Stimulated activated CD8-positive, alpha-beta memory T cell treated with anti-CD3 and anti-CD28 coated beads, Interleukin-7, amount 100 ng/mL, for 1 hour (primary cell): ENCODE measurements at places on chromosomes 16 and 17.

- DNase-seq: no peak
Observed at GRCh38 chr16:68231384-68232136, 4.4 kb downstream of the ESRP2 start.

DNA sequence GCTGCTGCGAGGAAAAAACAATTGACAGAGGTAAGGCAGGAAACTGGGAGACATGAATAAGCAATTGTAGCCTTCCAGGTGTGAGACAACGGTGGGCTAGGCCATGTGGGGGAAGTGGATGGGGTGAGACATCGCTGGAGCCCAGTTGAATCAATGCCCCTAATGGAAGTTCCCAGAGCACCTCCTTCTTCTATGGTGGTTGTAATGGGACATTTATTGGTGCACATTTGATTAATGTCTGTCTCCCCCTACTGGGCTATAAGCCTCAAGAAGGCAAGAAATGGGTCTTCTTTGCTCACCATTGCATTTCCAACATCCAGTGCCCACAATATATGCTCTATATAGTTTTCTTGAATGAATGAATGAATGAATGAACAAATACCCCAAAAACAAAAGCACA, 22.7 kb upstream of the CD300E start:
- DNase-seq: no peak

GRCh38 chr16:56343661-56344517, 81.5 kb downstream of the AMFR start:
- DNase-seq: no peak

DNA sequence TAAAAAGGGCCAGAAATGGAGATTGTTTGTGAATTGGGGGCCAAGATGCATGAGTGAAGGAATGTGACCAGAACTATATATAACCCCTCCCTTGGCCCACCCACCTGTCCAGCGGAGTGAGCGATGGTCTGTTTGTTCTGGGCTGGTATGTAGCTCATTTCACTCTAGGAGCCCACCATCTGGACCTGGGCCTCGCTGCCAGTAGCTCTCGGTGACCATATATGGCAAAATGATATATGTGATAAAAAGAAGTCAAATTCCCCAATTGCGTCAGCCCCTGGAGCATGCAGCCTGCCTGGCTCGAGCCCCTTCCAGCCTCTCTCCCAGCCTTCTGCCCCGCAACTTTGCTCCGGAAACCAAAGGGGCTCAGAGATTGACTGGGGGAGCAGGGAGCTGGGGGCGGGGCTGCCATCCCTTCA, 47.3 kb downstream of the CCDC42 start:
- DNase-seq: no peak

GRCh38 chr16:51651061-51651466, 500.0 kb upstream of the SALL1 start:
- no peak for DNase-seq

DNA sequence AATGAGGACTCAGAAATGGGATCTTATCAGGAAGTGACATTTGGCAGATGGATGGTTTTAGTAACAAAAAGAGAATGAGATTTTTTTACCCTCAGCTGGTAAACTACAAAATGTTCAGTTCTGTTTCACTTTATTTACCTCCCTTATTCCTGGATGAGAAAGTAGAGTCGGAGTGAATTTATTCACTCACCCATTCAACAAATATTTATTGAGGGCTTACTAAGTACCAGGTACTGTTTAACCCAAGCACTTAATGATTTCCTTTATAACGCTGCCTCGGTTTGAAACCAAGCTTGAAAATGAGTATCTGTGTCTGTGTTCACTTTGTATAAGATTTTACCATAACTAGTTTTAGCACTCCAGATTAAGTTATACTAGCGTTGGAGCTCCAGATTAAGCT, 38.1 kb downstream of the CDRT15 start:
- no peak for DNase-seq

DNA sequence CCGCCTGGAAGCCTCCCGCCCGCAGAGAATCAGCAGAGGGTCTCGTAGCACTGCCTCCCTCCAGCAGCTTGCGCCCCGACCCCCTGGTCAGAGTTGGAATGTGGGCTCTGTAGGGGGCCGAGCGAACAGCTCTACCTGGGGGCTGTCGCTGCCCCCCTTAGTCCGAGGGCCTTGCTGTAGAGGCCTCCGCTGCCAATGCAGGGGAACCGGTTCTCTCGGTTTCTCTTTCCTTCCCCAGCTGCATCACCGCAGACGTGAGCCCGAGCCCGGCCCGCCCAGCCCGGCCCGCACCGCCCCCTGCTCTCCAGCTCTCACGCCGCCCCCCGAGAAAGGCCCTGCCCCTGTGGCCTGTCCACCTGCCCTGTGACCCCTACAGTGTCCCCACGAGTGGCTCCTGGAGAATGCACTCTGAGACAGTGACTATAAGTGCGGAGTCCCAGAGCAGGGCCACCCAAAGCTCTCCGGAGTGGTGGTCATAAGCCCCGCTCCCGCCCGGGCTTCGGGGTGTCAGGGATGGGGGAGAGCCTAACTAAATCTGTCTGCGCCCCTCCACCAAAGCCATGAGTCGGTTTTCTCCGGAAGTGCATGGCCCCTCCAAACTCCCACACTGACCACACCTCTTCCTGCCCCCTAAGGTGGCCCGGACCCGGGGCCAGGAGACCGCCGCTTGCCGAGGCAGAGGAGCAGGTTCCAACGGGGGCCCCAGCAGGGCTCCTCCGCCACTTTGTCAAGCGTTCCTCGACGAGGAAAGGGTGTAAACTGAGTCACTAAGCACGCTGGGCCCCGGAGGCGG, 1.7 kb downstream of the ARHGAP27 start:
- DNase-seq: no peak

- DNase-seq: no peak
Observed at GRCh38 chr17:10814075-10814474, 10.2 kb upstream of the TMEM238L start.

DNA sequence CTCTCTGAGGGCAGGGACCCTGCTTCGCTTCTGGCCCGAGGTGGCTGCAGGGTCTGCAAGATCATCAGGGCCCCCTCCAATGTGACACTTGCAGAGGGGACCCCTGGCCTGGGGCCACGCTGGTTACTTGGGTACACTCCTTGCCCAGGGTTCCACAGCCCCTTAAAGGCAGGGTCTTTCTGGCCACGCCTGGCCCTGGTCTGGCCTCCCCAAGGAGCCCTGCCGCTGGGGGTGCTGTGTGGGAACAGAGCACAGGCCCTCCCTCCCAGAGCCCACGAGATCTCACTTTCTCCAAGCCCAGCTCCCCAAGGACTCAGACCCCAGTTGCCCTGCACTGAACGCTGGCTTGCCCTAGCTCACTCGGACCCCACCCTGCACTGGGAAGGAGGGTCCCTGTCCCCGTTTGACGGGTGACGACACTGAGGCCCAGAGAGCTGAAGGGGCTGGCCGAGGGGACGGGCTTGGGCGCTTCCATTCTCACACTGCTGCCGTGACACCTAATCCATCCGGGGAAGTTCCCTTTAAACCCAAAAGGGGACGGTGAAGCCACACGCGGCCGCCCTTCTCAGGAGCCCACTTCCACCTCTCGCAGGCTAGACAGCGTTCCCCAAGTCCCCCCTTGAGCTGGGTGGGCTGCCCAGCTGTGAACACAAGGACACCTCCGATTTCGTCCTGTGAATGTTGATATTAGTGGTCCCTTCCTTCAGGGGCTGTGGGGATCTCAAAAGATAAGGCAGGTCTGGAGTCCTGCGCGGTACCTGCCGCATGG, 26.9 kb upstream of the OSGIN1 start:
- no peak for DNase-seq

DNA sequence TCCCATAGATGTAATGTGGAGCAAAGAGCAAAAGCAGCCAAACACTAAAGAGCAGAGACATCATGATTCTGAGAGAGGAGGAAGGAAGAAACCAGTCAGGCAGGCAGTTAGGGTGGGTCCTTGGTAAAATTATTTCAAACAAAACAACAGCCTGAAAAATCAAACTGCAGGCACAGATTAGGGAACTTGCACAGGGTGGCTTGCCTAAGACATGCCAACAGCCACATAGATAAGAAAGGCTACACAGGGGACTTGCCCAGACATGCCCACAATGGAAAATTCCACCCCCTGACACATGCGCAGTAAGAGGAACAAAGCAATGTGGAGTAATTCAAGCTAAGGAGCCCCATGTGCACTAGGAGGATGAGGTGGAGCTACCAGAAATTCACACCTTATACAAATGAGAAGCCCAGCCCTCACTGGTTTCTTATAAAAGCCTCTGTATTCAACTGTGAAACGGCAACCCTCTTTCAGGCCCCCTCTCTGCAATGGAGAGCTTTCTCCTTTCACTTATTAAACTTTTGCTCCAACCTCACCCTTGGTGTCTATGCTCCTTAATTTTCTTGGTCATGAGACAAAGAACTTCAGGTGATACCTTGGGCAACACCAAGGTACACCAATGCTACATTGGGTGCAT, 7.3 kb upstream of the GAS7 start:
- DNase-seq: no peak

DNA sequence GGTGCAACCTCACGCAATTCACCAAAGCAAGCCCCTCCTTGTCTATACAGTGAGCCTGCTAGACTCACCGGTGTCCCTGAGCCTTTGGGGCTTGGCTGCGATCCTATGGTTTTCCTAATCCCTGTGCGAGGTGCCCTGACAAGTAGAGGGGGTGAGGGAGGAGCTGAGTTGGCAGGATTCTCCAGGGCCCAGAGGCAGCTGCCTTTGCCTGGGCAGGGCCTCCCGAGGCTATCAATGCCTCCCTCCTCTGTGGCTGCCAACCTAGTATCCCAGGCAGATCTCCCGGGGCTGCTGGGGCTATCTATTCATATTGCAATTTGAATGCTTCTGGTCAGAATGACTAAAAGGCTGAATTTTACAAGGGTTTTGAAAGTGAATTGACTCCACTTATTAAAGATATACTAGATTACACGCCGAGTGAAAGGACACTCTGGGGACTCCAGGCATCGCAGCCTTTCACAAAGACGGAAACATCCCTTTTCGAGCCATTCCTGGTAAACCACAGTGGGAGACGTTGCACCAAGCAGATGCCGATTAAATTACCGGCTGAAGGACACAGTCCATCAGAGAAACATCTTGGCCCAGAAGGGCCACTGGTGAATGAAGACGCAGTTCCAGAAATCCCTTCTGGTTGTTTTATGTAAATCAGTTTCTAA, 11.3 kb upstream of the PITPNM3 start:
- no peak for DNase-seq

- no peak for DNase-seq
Observed at GRCh38 chr16:49281843-49282642, 405 bp upstream of the CBLN1 start.

- DNase-seq: no peak
Observed at GRCh38 chr17:48523010-48523409, 7.8 kb downstream of the HOXB1 start.

- DNase-seq: no peak
Observed at GRCh38 chr17:32142857-32143526, 690 bp downstream of the RHOT1 start.

DNA sequence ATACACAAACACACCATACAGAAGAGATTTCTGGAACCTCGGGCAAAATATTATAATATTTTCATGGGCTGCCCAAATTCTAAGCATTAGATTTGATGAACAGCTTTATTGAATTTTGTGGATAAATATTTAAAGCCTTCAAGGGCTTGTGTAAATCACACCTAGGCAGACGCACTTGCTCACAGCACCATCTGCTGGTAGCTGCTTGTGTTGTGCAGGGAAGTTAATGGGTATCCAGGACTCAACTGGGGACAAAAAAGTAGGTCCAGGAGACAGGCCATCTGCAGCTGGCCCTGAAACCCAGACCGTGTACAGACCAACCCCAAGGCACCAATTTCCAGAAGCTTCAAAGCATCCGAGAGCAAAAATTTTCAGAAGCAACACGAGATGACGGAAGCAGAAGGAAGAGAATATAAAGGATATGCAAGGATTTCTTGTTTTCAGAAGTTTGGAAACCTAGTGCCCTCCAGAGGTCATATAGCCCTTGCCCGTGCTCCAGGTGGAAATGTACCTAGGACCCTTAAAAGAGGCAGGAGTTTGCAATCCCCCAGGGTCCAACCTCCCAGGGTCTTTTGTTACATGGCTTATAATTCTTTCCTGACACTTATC, 140.0 kb downstream of the CHD9NB start:
- DNase-seq: no peak

DNA sequence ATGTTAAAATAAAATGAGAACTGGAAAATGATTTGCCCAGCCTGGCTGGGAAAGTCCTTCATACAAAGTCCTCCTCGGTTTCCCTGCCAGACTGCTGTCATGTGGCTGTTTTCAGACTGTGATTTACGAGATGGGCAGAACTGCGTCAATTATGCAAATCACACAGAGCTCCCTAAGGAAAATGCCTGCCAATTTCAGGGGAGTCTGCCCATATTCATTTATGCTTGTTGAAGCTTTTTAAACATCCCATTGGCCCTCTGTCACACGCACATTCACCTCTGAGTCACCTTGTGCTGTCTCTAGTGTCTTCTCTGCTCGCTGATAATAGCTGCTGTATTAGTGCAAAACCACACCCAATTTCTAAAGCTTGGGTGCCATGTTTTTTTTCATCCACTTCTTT, 81.7 kb upstream of the FAM20A start:
- no peak for DNase-seq

- no peak for DNase-seq
Observed at GRCh38 chr16:24759006-24759405, 29.6 kb downstream of the TNRC6A start.

- DNase-seq: no peak
Observed at GRCh38 chr16:51898872-51899271, 648.1 kb downstream of the TOX3 start.

GRCh38 chr17:73189417-73190099, 3.3 kb upstream of the COG1 start:
- DNase-seq: no peak

- no peak for DNase-seq
Observed at GRCh38 chr17:82920715-82921114, 80.9 kb upstream of the ZNF750 start.

GRCh38 chr17:30326809-30327208, 7.0 kb downstream of the TMIGD1 start:
- DNase-seq: no peak

DNA sequence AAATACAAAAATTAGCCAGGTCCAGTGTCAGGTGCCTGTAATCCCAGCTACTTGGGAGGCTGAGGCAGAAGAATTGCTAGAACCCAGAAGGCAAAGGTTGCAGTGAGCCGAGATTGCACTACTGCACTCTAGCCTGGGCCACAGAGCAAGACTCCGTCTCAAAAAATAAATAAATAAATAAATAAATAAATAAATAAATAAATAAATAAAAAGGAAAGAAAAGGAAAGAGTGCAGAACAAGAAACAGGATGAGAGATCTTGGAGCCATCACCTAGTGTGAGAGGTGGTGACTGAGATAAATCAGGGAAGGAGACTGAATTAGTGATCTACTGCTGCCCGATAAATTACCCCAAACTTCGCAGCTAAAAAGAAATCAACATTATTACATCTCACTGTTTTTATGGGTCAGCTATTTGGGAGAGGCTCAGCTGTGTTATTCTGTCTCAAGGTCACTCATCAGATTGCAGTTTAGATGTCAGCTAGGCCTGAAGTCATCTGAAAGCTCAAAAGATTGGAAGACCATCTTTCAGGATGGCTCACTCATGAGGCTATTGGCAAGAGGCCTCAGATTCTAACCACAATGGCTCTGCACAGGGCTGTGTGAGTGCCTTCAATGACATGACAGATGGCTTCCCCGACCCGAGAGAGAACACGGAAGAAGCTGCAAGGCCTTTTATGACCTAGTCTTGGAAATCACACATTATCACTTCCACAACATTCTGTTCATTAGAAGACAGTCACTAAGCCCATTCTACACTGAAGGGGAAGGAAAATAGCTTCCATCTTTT, 66.4 kb downstream of the CMC2 start:
- DNase-seq: no peak

GRCh38 chr16:52498328-52499059, 48.4 kb downstream of the TOX3 start:
- DNase-seq: no peak

- DNase-seq: no peak
Observed at GRCh38 chr17:81095383-81095762, 60.4 kb downstream of the BAIAP2 start.

- no peak for DNase-seq
Observed at GRCh38 chr17:61970030-61970429, 42.2 kb upstream of the INTS2 start.
